ENCODE measurements at places on chromosomes 16 and 17.

DNA sequence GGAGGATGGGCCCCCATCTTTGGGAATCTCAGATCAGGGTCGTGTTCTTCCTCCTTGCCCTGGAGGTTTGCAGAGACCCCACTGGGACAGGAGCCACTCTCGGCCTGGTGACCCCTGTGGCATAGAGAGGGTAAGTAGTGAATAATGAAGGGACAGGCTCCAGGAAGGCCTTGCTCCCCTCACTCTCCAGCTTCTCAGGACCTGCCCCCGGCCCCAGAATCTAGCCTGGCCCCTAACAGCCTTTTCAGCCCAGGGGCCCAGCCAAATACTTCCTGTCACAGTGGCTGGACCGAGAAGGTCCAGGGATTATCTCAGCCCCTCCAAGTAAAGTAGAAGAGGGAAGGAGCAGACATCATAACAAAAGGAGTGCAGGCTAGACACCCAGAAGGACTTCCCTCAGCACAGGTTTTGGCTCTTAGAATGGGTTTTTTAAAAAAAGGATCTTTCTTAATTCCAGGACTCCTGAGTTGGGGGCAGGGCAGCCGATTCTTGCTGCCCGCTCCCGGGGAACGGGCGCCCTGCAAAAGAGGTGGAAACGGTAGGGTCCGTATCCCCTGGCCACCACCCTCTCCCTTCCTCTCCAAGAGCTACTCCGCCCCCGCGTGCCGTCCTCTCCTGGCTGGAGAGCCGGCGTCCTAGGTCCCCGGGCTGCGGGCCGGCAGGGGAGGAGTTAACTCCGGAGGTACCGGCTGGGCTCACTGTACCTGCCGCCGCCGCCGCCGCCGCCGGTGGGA is 559 bp upstream of the NXPH3 start:
- DNase-seq, result no peak

DNA sequence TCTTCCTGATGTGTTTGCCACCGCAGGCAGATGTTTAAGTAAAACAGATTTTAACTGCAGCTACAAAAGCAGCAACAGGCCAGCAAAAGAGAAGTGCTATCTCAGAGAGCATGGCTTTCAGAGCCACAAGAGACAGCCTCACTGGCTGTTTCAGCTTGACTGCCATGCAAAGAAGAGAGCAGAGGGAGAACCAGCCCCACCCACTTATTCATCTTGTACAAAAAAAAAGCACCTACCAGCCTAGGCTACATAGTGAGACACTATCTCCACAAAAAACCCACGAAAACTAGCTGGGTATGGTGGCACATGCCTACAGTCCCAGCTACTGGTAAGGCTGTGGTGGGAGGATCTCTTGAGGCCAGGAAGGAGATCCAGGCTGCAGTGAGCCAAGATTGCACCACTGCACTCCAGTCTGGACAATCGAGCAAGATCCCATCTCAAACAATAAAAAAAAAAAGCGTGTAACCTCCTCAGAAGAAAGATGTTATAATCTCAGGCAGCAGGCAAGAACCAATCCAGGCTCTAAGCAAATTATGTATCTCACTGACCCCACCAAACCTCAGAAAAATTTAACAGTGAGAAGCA is 30.0 kb downstream of the STH start:
- no peak for DNase-seq

GRCh38 chr16:16062023-16062937 is 112.9 kb downstream of the ABCC1 start:
- DNase-seq, result no peak

DNA sequence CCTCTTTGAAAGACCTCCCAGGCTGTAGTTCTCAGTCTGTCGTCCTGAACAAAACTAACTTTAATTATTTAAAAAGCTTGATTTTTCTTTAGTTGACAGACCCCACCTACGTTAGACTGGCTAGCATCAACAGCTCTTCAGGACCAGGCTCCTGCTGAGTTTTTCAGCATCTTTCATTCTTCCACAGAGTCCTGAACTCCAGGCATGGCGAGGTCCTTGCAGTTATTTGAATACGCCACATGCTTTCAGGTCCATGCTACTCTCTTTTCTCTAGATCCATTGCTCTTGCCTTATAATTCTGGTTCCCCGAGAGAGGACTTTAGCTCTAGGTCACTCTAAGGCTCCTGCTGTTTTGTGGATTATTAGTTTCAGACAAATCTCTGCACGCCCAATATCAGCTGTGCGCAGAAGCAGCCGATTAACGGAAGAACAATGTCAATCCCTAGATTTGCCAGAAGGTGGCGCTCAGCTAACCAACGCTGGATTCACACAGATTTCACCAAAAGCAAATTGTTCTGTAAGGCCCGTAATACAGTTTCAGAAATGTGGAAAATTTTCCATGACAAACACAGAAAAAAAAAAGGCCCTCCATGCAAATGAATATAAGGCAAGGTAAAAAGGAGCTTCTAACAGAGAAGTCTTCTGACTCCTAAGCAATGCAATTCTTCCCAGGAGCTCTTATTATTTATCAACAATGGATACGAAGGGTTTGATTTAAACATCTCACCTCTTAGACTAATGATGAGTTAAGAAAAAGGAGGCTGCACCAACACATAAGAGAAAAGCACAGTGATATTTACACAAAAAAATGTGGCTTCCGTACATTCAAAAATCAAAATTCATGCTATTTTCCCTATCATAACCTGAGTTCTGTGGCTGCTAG is 33.5 kb upstream of the BCO1 start:
- DNase-seq, result no peak
